IPS DF 6.9 (cell line): ENCODE measurements at places on chromosomes 7 and 10.

GRCh38 chr7:114588506-114588905 lies 173.9 kb downstream of the FOXP2 start:
- no peak for DNase-seq

DNA sequence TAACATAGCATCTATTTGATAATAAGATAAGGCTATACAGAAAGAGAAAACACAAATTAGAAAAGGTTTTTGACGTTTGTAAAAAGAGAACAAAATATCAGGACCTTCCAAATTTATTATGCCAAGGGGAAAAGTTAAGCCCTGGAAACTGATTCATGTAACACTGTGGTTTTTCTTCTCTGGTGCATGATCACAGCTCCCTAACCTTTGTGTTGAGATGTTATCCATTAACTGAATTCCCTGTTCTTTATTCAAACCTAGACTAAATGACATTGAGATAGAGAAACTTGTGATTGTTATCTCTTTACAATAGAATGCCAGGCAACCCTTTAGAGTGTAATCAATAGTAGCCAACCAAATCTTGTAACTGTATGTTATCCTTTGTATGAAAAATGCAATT lies 141.5 kb upstream of the NRG3 start:
- no peak for DNase-seq

- no peak for DNase-seq
Observed at GRCh38 chr7:55486192-55486590, 86.1 kb downstream of the VOPP1 start.

GRCh38 chr7:1457949-1458682 lies 1.2 kb downstream of the MICALL2 start:
- DNase-seq, result no peak

- no peak for DNase-seq
Observed at GRCh38 chr10:47366181-47366631, 17.9 kb downstream of the ZNF488 start.

DNA sequence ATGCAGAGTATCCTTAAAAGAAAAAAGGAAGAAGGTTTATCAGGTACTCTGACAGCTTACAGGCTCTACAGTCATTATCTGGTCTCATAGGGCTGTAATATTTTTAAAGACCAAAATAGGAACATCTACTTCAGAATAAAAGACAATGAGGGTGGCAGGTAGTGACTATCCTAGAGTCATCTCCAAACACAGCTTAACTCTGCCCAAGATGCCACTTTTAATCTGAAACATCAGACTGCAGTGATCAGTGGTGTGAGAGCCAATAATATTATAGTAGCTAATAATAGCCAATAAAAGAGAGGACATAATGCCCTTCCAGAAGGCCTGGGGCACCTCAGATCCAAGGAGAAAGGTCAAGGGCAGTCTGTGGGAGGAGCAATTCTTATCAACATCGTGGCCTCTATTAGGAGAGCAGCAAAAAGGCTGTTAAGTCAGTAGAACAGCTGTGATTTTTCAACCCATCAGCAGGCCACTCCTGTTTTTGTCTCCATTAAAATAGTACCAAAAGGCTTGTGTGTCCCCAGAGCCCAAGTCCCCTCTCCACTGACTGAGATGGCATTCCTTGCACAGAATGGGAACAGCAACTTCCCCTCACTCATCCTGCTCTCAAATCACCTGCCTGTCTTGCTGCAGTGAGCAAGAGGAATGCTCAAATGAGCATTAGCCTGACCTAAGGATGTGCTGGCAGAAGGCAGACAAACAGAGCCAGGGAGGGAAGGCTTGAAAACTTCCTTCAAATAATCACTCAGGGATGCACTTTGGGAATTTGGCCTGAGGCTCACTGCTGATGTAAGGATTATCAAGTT lies 20.7 kb upstream of the SPOCK2 start:
- no peak for DNase-seq

GRCh38 chr10:105278439-105278838 lies 637.3 kb downstream of the SORCS3 start:
- DNase-seq, result no peak

GRCh38 chr10:104253106-104253505 lies 1.6 kb upstream of the GSTO1 start:
- DNase-seq, result no peak

DNA sequence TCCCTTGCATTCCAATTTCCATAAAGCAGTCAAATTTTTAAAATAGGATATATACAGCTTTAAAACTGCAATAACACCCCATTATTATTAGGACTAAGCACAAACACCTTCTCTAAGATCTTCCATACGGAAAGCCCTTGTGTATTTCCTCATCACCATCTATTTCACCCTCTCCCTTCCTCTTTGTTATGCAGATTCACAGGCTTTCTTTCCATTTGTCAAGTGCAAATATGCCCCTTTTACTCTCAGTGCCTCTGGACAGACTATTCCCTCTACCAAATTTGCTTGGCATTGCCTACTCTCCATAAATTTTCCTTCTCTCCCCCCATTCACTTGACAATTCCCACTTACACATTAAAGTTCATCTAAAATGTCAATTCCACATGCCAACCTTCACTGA lies 61.7 kb downstream of the SNX13 start:
- no peak for DNase-seq

- no peak for DNase-seq
Observed at GRCh38 chr7:99505324-99505662, 831 bp downstream of the ZKSCAN5 start.

DNA sequence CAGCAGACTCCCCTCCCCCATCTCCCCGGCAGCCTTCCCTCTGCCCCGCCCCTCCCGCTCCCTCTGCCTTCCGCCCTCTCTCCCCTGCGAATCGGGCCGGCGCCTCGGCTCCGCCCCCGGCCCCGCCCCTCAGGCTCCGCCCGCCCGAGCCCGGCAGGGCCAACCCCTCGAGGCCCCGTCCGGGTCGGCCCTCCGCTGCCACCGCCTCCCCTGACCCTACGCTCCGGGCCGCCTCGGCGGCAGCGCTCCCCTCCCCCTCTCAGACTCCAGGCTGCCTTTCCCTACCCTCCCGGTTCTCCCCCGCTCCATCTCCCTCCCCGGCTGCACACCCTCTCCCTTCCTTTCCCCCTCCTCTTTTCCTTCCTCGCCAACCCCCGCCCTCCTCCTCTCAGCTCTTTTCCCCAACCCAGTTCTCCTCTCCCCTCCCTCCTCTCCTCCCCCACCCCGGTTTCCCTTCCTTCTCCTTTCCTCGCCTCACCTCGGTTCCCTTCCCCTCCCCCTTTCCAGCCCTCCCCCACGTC lies 1.6 kb downstream of the ZNF467 start:
- DNase-seq, result no peak

DNA sequence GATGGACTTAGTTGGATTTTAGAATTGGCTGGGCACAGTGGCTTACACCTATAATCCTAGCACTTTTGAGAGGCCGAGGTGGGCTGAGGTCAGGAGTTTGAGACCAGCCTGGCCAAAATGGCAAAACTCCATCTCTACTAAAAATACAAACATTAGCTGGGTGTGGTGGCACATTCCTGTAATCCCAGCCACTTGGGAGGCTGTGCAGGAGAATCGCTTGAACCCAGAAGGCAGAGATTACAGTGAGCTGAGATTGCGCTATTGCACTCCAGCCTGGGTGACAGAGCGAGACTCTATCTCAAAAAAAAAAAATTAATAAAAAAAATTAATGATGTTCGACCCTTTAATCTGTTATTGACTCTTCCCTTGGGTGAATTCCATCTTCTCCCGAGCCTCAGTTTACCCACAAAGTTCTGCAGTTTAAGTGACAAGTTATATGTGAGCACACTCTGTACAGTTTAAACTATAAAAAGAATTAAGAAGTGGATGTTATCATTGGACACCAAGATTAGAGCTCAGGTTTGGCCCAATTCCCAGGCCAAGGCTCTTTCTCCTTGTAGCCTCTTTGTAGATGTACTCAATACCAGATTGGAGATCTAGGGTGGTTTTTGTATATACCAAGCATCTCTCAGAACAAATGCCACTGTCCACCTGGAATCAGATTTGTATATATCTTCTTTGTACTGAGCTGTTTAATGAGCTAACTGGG lies 15.0 kb downstream of the KAT6B start:
- DNase-seq, result no peak

- no peak for DNase-seq
Observed at GRCh38 chr10:25966844-25967243, 32.8 kb downstream of the MYO3A start.

DNA sequence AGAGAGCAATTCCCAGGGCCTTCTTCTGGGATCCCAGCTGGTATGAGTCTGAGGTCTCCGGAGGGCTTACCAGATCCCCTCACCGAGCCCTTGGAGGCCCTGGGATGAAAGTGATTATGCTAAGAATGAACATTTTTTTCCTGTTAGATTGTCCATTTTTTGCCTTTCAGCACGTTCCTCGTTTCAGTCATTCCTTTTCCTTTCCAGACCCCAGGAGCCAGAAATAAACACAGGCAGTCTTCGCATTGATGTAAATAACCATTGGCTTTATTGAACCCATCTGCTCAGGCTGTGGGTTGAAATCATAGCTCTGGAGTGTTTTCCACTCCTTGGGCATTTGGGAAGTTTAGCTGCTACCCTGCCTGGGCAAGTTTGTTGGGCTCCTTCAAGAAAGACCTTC lies 320.9 kb upstream of the AUTS2 start:
- no peak for DNase-seq

GRCh38 chr10:6543431-6544005 lies 36.6 kb downstream of the PRKCQ start:
- no peak for DNase-seq

GRCh38 chr7:122027058-122027457 lies 117.0 kb downstream of the AASS start:
- no peak for DNase-seq

DNA sequence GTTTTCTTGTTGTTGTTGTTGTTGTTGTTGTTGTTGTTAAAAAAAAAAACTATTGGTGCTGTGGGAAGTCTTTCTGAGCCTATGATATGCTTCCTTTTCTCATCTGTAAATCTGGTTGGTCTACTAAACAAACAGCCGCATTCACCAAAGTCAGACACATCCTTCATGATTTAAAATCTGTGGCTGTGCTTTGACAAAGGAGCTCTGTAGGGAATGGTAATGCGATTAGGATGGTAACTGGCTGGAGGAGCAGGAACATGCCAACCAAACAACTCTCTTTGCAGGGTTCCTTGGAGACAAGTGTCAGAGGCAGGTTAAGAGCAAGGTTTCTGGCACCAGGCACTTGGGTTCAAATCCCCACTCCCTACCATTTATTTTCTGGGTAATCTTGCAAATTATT lies 14.9 kb upstream of the SP4 start:
- no peak for DNase-seq

- DNase-seq, result no peak
Observed at GRCh38 chr7:2299131-2299829, 15.0 kb downstream of the SNX8 start.

GRCh38 chr7:19009936-19010280 lies 107.5 kb downstream of the TWIST1 start:
- no peak for DNase-seq

GRCh38 chr10:31761156-31761555 lies 167.5 kb downstream of the ARHGAP12 start:
- no peak for DNase-seq

DNA sequence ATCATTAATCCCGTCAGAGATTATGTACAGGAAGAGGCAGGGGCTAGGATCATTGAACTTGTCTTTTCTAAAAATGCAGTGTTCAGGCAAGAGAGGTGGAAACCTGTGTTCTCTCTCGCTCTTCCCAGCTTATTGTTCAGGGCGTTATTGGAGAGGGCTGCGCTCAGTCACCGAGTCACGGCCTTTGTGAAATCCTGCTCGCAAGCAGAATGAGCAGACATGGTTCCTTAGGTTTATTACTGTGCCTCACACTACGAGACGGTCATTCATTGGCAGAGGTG lies 631 bp upstream of the PRKRIP1 start:
- no peak for DNase-seq

DNA sequence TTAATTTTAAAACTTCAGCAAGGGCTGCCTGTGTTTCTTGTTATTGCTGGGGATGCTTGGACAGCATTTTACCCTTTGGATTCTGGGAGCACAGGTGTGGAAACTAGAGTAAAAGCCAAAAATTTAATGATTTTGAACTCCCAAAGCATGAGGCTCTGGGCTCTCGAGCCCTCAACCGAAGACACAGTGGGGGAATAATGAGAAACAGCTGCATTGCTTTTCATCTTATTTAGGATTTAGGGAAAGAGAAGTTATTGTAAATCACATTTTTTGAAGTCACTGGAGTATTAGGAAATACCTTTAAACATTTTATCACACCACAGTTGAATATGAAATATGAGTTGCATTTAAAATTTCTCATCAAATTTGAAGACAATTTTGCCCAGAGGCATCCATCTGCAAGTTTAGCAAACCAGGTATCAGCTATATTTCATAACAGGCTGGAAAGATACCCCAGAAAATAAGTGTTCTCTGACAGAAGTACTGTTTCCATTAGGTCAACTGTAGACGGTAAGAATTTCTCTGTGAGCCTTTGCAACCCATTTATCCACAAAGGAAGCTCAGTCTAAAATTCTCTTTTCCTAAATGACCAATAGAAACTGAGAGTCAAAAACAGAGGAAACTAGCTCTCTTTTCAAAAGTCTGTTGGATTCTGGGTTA lies 290.6 kb upstream of the PHYHIPL start:
- no peak for DNase-seq

DNA sequence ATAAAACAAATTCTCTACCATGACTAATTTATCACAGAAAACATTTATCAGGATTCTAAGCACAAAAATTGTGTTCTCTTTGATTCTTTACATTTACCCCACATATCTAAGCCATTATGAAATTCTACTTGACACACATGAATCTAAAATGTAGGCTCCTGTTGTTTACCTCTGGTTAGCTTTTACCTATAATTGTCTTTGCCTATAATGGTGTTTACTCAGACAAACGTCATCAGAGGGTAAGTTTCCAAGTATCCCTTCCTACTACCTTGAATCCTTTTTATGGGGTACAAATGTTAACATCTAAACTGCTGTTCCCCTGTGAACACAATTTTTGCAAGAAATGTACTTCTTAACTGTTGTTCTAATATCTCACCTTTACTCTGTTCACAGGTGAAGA lies 63.5 kb downstream of the MINDY3 start:
- DNase-seq, result no peak

- no peak for DNase-seq
Observed at GRCh38 chr7:22647451-22648257, 79.3 kb upstream of the IL6 start.

- no peak for DNase-seq
Observed at GRCh38 chr7:112081778-112082177, 124.4 kb downstream of the DOCK4 start.

- DNase-seq, result no peak
Observed at GRCh38 chr10:52874581-52874980, 102.0 kb upstream of the MBL2 start.
